ENCODE measurements at places on chromosomes 7 and 10.

DNA sequence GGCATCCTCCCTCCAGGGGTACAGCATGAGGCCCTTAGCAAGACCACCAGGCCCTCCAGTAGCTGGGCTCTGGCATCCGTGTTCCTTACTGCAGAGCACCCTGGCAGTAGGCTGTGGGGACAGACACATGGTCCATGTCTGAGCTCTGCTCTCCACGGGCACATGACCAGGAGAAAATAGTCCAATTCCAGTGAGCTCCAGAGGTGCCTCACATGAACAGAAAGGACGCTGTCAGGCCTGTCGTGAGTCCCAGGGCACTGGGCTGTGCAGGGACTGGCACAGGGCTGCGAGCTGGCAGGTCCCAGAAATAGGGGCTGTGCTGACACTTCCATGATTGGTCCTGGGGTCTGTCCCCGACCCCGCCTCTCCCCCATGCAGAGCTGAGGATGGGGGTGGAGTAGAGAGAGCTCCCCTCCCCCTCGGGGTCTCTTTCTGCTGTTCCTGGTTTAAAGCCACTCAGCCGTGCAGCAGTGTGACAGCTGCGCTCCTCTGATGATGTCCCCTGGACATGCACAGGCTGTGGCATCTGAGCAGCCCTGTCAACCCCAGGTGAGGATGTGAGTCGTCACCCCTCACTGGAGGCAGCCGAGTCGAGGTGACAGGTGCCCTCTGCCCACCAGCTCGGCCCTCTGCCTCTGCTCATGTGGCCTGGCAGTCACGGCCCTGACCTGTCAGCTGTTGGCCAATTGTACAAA is 25.2 kb upstream of the ZNF488 start:
- no peak for DNase-seq

GRCh38 chr7:14748461-14748860 is 154.1 kb downstream of the DGKB start:
- no peak for DNase-seq

DNA sequence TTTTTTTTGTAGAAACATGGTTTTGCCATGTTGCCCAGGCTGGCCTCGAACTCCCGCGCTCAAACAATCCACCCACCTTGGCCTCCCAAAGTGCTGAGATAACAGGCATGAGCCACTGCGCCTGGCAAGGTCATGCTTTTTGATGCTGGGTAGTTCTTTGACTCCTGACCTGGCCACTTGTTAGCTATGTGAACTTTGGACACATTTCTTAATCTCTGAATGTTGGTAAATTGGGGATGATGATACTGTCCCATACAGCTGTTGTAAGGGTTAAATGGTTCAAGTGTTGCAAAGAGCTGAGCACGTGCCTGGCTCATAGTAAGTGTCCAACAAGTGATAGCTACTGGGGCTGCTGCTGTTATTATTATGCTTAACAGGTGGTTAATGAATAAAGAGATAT is 2.3 kb downstream of the ZNHIT1 start:
- no peak for DNase-seq

GRCh38 chr10:62165803-62166202 is 102.8 kb downstream of the RTKN2 start:
- no peak for DNase-seq

DNA sequence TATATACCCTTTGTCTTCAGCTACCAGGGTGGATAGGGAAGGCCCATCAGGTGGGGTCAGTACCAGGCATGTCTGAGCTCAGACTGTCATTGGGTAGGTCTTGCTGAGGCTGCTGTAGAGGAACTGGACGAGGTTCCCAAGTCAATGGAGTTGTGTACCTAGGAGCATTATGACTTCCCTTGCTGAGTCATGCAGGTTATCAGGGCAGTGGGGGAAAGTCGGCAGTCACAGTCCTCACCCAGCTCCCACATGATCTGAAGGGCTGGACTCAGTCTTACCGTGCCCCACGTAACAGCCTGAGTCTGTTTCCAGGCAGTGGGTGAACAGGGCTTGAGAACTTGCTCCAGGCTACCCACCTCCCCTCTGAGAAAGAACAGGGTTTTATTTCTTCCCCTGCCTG is 260.8 kb upstream of the COBL start:
- no peak for DNase-seq

Data from cerebellar nuclear complex (tissue), 1 donor.